ENCODE measurements at places on chromosomes 3 and 15.

DNA sequence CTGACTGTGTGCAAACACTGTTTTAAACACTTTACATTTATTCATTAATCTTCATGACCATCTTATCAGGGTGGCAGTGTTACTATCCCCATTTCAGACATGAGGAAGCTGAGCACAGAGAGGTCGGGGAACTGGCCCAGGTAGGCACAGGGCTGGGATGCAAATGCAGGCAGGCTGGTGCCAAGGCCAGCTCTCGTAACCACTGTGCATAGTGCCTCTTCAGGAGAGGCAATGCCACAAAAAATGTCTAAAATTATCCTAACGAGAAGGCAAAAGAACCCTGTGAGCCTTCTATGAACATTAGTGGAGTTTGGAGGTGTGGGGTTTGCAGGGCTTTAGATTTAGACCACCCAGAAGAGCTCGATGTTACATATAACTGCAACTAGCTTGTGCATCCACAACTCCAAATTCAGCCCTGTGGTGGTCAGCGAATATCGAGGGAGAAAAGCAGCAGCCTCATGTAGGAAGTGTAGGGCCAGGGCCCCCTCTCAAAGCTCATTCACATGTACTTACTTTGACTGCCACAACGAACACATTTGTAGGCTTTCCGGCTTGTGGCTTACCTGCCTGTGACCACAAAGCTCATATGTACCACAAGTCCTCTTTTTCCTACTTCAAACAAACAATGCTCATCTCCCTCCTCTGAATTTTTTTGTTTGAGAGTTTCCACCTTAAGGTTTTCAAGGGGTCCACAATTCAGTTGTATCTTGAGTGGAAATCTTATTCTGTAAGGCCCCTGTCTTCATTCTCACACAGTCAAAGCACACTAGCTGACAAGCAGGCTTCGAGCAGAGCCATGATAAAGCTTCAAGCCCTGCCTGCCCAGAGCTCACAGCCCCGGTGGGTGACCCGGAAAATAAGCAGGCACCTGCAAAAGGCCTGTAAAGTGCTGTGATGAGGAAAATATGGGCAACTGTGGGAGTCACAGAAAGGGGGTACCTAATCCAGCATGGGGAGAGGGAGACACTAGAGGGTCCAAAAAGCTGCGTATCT lies 722.9 kb upstream of the CFAP20DC start:
- DNase-seq, result no peak

- DNase-seq, result no peak
Observed at GRCh38 chr3:105561876-105562275, 195.2 kb downstream of the ALCAM start.

GRCh38 chr15:49270541-49271421 lies 100.7 kb downstream of the GALK2 start:
- DNase-seq, result no peak

- DNase-seq, result no peak
Observed at GRCh38 chr15:75217012-75217411, 15.3 kb downstream of the C15orf39 start.

DNA sequence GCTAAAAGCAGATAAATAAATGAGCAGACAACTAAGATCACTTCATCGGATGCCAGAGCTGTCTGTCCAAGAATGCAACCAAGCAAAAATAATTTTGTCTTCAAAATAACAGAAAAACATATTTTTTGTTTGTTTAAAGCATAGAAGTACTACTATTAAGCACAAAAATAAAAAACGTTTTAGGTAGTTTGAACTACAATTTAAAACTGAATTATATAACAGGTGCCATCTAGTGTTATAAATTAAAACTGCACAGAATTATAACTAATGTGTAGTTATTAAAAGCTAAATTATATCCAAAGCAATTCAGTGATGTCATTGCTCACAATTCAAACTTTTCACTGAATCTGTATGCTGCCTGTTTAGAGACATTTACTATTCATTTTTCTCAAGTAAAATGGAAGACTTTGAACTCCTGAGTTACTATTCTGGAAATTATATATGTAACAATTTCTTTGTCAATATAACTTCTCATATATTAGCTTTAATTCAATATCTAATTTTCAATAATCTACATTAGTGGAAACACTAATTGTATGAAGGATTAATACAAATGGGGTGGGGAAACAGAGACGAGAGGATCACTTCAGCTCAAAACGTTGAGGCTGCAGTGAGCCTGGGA lies 29.5 kb downstream of the LINS1 start:
- no peak for DNase-seq

GRCh38 chr15:52233405-52233804 lies 42.2 kb upstream of the GNB5 start:
- no peak for DNase-seq
